ENCODE measurements at places on chromosomes 1 and 21.

DNA sequence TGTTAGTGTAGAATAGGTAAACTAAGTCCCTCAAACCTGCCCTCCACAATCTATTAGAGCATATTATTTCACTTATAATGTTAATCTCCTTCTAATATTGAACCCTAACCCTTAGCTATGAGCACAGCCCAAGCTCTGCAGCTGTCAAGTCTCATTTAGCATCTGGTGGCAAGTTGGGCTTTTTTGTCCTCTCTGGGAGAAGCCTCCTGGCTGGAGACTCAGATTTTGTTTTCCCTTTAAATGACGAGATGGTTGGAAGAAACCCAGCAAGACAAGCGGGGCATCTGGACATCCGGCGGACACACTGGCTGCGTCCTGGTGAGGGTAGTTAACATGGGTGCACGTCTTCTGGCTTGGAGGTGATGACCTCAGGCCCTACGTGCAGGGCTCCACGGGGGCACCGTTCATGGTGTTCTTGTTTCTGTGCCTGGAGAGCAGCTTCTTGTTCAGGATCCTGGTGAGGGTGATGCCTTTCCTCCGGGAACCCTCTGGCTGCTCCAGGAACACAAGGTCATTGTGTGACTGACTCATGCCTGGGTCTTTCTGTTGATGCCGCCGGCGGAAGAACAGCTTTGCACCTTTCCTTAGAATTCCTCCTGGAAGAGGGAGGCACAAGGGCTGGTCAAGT, 9.7 kb upstream of the PRDM15 start:
- no peak for DNase-seq

GRCh38 chr21:31279986-31280385, 64.1 kb downstream of the TIAM1 start:
- DNase-seq: no peak

GRCh38 chr1:179995576-179995975, 41.0 kb downstream of the CEP350 start:
- no peak for DNase-seq

DNA sequence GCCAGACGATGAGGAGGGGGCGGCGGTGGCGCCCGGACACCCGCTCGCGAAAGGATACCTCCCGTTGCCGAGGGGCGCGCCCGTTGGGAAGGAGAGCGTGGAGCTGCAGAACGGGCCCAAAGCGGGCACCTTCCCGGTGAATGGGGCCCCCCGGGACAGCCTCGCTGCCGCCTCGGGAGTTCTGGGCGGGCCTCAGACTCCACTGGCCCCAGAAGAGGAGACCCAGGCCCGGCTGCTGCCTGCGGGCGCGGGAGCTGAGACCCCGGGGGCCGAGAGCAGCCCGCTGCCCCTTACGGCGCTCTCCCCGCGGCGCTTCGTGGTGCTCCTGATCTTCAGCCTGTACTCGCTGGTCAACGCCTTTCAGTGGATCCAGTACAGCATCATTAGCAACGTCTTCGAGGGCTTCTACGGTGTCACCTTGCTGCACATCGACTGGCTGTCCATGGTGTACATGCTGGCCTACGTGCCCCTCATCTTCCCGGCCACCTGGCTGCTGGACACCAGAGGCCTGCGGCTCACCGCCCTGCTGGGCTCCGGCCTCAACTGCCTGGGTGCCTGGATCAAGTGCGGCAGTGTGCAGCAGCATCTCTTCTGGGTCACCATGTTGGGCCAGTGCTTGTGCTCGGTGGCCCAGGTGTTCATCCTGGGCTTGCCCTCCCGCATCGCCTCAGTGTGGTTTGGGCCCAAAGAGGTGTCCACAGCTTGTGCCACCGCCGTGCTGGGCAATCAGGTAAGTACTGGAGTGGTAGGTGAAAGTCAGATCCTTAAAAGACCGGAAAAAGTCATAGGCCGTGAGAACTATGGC, 588 bp downstream of the FLVCR1 start:
- no peak for DNase-seq

- no peak for DNase-seq
Measured at GRCh38 chr1:61873581-61873980, 131.3 kb downstream of the PATJ start.
